ENCODE measurements at places on chromosomes 1 and 21.

DNA sequence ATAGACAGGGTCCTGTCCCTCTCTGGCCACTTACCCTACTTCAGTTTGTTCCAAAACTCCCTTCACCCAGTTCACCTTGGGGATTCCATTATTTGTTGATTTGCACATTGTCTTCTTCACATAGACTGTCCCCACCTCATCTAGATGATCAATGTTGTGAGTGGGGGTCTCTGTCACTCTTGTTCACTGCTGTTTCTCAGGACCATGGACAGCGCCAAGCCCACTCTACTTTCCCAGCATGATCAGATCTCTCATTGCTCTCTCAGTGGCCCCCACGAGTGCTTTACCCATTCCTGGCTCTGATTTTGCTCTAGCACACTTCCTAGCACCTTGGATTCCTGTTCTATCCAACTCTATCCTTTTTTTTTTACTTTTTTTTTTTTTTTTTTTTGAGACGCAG, 45.4 kb upstream of the IGSF21 start:
- DNase-seq, result no peak

GRCh38 chr1:226589008-226589733, 40.6 kb downstream of the STUM start:
- DNase-seq, result no peak

DNA sequence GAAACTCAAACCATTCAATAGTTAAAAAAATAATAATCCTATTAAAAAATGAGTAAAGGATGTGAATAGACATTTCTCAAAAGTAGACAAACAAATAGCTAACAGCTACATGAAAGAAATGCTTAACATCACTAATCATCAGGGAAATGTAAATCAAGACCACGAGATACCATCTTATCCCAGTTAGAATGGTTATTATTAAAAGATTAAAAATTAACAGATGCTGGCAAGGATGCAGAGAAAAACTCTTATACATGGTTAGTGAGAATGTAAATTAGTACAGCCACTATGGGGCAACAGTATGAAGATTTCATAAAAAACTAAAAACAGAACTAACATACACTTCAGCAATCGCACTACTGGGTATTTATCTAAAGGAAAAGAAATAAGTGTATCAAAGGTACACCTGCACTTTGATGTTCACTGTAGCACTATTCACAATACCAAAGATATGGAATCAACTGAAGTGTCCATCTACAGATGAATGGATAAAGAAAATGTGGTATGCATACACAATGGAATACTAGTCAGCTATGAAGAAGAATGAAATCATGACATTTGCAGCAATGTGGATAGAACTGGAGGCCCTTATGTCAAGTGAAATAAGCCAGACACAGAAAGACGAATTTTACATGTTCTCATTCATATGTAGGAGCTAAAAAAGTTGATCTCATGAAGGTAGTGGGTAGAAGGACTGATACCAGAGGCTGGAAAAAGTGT, 117.9 kb downstream of the ACBD6 start:
- no peak for DNase-seq

DNA sequence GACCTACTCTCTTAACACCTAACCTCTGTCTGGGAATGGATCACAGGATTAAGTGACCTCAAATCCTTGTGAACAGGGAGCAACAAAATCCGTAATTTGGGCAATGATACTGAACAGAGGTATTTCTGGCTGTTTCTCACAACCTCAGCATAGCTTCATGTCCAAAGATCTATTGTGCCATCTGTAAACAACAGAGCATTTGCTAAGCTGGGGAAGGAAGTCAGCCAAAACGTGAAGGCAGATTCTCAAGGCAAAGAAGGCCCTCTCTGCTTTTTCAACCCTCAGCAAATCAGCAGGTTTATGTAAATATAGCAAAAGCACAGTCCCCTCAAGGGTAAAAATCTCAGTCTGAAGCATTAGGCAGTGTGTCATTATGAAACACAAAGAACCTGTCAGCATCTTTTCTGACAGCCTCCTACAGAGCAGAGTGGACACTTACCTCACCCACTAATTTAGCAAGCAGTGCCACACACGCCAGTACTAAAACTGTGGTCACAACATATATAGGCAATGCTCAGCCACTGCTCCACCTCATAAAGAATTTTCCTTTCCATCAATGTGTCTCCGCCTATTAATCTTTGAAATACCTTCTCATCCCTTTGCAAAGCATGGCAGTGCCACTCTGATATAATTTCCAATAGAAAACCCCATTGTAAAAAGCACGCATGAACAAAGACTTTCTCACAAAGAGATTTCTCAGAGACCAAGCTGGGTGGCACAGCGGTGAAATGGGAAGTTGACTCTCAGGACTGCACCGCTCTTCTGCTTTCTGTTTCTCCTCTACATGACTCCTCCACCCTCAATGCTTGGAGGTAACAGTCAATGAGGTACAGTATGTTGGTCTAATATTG, 188.0 kb downstream of the RERE start:
- DNase-seq, result no peak

- DNase-seq, result no peak
Observed at GRCh38 chr21:37800456-37801061, 115.7 kb downstream of the KCNJ6 start.

- no peak for DNase-seq
Observed at GRCh38 chr1:4595341-4596225, 58.8 kb upstream of the AJAP1 start.

DNA sequence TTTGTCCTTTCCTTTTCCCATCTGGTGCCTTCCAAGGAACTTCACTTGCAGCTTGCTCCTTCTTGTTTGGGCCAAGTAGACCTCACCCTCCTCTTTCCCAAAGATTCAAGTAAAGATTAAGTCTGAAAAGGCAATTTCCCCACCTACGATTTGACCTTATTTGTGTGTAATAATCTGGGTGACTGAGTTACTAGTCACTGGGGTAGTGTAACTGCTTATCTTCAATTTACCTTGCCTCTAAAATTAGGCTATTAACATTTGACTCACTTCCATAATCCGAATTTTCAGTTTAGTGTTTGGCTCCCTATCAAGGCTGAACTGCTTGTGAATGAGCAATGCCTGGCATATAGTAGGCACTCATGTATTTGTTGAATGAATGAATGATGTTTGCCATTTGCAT, 59.6 kb downstream of the PLA2G4A start:
- DNase-seq, result no peak

DNA sequence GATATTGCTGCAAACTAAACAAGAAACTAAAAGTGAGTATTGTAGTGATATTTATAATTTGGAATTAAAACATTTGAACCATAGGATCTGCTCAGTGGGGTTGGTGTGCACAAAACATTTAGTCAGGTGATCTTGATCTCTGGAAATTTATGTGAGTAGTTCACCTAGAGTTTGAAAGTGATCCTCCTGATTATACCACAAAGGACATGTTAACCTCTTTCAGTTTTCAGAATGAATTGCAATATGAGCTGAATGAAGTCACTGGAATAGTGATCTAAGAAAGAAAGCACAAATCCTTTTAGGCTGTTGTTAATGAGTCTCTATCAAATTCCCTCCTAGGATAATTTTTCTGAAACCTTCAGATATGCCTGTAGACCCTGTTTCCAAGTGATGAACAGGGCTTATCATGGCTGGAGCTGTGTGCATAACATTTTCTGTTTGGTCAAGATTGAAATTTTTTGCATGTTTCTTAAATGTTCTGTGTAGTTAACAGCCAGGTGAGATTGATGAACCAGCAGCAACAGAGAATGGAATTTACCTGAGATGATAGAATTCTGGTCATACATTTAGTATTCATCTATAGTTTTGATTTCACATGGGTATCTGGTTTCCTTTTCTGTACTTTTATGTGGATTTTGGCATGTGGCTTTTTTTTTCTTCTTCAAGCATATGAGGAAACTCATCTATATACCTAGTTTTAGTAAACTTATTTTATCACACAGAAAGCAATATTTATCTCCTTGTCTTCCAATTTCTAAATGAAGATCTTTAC, 25.5 kb downstream of the CDC14A start:
- DNase-seq, result no peak

DNA sequence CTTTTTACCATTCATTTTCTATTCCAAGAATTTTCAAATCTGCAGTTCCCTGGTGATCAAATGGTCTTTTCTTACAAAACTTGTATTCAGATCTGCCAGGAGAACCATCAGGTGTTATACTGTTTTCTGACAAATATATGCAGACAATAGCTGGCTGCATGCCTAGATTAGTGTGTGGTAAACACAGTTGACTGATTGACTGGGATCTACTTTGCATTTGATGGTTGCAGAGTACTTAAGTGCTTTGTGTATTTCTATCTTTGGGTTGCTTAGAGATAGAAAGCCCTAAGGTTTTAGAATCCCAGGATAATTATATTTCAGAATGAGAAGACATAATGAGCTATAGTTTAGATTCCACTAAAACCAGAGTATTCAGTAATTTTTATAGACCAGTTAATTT, 102.0 kb upstream of the CHODL start:
- no peak for DNase-seq

GRCh38 chr21:34511181-34511580, 829 bp downstream of the KCNE1 start:
- no peak for DNase-seq

- no peak for DNase-seq
Observed at GRCh38 chr1:182791281-182792179, 2.0 kb downstream of the NPL start.

- no peak for DNase-seq
Observed at GRCh38 chr1:73821520-73821919, 376.5 kb downstream of the LRRIQ3 start.

DNA sequence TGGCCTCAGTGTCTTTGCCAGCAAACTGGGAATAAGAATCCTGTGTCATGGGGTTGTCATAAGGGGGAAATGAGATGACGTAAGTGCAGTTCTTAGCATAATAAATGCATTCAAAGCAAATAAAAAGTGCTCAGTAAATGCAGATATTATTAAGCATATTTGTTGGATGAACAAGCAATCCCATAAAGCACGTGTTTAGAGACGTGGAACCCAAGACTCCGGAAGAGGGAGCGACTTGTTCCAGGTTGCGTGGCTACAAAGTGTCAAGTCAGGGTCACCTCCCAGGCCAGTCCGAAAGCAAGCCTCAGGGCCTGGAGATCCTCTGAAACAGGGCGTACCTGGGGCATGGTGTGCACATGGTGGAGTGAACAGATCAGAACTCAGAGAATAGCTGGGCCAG, 58.0 kb upstream of the LAPTM5 start:
- DNase-seq, result no peak

DNA sequence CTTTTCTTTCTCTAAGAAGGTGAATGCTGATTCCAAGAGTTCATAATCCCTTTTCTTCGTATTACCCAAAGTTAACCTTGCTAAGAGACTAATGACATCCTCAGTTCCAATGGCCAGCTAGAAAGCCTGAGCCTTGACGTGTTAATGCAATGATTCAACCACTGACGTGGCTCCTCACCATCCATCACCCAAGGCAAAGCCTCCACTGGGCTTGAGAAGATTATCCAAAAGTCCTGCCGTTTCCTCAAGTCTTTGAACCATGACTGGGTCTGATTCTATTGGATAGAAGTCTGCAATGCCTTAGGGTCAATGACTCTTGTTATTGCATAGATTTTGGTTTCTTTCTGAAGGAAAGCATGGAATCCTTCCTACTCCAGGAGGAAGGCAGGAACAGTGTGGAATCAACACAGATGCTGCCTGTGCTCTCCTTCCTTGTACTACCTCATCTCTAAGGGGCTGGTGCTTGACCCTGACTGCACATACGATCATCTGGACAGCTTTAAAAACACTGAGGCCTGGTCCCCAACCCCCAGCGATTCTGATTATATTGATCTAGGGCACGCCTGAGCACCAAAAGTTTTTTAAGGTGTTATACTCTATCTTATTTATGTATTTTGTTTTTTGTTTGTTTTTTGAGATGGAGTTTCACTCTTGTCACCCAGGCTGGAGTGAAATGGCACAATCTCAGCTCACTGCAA, 69.3 kb upstream of the ANGPTL1 start:
- no peak for DNase-seq
